ENCODE measurements at places on chromosomes 1 and 21.

DNA sequence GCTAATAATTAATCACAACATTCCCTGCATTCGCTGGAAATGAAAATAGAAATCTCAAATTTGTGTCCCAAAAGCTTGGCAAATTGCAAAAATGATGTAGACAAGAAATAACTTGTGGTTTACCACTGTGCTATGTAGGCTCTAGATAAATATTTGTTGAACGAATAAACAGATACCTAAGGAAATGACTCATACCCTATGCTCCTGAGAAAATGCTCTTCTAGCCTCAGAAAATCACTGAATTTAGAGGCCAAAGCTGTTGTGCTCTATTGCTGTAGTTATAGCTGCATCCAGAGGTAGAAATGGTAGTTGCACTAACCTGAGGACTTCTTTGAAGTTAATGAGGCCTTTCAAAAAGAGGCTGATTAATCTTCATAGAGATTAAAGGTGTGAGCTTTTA, 142.0 kb upstream of the ZNHIT6 start:
- no peak for DNase-seq

GRCh38 chr1:25037174-25038074, 107.3 kb upstream of the RUNX3 start:
- peak; percentile 90 for DNase-seq

GRCh38 chr21:31173881-31174555, 135.7 kb upstream of the KRTAP19-8 start:
- DNase-seq, result no peak

DNA sequence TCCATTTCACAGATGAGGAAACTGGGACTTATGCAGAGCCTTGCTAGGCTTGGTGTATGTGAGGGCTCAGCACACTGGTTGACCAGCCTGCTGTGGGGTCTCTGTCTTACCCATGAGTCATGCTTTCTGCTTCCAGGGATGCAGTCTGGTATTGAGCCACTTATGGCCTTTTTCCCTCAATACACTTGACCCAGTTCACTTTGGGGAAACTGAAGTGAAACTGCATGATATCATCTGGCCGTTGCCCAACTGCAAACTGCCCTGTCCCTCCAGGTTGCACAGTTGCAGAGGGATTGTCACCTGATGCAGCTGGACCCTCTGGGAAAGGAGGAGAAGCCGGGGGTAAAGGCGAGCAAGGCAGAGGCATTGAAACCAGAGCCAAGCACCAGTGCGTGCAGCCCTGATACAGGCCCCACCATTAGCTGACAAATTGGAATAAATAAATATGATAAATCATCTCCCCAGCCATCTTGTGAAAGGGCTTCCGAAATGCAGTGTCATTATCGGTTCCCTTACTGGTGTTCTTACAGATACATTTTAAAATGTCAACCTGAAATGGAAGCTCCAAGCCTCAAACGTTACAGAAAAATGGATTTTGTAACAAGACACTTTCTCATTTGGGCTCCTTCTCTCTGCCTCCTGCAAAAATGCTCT, 39.3 kb upstream of the DUSP10 start:
- DNase-seq, result no peak

- DNase-seq, result no peak
Observed at GRCh38 chr1:167152192-167152876, 58.5 kb downstream of the STYXL2 start.

- no peak for DNase-seq
Observed at GRCh38 chr21:15768853-15769252, 39.1 kb downstream of the USP25 start.

GRCh38 chr1:2112280-2112701, 62.1 kb downstream of the PRKCZ start:
- DNase-seq, result no peak

DNA sequence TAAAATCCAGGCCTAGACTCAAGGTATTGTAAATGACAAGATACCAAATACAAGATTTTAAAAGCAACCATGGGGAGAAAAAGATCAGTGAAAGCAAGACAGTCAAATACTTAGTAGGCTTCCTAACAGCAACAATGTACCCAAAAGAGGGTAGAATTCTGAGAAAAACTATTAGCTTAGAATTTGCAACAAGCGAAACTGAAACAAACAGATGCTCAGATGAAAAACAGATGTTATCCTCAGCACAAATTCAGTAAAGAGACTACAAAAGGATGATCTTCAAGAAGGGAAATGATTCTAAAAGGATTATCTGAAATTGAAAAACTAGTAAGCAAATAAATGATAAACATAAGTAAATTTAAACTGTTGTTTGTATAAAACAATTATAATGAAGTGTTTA, 40.0 kb downstream of the PDC start:
- no peak for DNase-seq

GRCh38 chr1:31830065-31830464, 14.2 kb upstream of the SPOCD1 start:
- no peak for DNase-seq

DNA sequence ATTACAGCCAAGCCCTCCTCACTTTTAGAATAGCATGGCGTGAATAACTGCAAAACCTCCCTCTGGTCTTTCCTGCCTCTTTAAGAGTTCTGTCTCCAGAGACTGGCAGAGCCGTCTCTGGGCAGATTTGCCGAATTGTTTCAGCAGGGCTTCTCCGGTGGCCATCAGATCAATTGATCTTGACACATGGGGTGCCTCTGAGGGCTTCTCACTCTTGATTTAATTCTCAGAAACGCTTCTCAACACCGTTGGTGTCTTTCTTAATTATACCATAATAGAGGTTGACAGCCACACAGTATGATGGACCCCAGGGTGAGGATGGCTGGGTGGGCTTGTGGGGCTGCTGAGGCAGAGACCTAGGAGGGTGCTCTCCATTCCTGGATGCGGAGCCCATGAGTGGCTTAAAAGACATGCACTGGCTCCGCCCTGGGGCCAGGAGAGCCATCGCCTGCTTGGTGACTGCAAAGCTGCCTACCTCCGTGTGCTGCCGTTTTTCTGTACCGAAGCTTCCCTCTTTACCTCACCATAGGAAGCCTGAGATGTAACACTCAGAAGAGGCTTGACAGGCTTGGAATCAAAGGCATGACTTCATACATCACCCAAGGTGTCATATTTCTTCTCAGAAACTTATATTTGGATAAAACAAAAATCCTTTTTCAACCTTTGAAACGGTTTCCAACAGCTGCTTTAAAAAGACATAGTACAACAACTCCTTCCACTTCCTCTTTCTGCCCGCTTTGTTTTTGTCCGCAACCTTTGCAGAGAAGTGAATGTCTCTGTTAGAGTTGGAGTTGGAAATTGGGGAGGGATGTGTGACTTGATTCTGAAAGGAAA, 82.9 kb downstream of the GALNT2 start:
- DNase-seq, result no peak

- no peak for DNase-seq
Observed at GRCh38 chr21:43640400-43640799, 18.9 kb downstream of the HSF2BP start.

DNA sequence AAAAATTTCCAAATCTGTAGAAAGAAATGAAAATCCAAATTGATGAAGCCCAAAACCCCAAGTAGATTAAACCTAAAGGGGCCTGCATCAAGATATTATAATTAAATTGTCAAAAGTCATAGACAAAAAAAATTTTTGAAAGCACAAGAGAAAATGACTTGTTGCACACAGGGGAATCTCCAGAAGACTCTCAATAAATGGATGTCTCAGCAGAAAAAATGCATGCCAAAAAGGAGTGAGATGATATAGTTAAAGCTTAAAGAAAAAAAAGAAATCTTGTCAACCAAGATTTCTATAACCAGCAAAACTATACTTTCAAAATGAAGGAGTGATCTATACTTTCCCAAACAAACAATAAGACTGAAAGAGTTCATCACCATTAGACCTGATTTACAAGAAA, 393.2 kb upstream of the SPAG17 start:
- DNase-seq, result no peak

DNA sequence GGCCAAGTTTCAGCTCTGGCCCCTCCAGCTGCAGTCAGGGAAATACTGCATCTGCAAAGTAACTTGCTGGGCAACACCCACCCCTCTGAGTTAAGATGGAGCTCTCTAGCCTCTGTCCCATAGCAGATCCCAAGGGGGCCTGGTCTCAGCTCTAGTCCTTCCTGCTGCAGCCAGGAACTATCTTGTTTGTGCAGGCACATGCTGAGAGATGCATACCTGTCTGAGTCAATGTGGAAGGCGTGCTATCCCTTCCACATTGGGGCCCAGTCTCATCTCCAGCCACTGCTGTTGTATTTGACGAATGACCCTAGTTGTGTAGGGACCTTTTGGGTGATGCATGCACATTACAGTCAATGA, 76.4 kb downstream of the CTH start:
- DNase-seq, result no peak

Measured in iPS-NIHi11 (cell line).